ENCODE measurements at places on chromosomes 12 and 14.
A peak's percentile ranks its signal among the peaks of the same experiment; 100 is the strongest.

- ATAC-seq, result no peak
These were observed 178.5 kb downstream of the CALM1 start for GRCh38 chr14:90575336-90575735.

GRCh38 chr14:31270196-31270772, 62.7 kb upstream of the HECTD1 start:
- ATAC-seq, result no peak

DNA sequence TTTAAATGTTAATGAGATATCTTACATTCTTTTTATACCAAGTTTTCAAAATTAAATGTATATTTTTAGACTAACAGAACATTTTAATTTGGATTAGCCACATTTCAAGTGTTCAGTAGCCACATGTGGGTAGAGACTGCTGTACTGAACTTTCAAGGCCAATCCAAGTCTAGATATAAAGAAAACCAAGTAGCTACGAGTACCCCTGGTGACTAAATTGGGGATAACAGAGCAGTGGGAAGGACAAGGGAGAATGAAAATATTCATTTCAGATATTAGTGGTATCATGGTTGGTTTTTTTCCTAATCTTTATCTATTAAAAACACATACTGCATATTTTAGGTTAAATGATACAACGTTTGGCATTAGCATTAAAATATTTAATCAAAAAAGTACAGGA, 69.4 kb upstream of the RHOJ start:
- no peak for ATAC-seq

- ATAC-seq, result no peak
These were observed 102.3 kb upstream of the BCAT1 start for GRCh38 chr12:25051171-25051570.

- peak; percentile 30 for ATAC-seq
These were observed 5.5 kb downstream of the OR10AD1 start for GRCh38 chr12:48197549-48197970.

GRCh38 chr12:3342051-3342450, 149.0 kb upstream of the PRMT8 start:
- no peak for ATAC-seq
